ENCODE measurements at places on chromosomes 7 and 10.

DNA sequence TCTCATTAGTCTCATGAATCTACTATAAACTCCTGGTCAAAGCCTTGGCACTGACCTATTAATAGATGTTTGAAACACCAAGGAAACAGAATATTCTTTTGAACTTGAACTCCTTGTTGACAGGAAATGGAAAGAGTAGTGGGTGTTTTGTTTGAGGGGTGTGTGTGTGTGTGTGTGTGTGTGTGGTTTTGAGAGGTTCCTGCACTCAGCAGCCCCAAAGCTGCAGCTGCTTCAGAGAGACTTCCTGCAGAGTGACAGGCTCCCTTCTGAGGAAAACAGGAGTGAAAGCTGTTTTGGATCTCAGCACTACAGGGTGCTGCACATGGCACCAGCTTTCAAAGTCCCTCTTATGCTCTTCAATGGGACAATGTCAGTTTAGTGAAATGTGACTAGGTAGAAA is 546.5 kb upstream of the STEAP1 start:
- peak; percentile 17 for DNase-seq

DNA sequence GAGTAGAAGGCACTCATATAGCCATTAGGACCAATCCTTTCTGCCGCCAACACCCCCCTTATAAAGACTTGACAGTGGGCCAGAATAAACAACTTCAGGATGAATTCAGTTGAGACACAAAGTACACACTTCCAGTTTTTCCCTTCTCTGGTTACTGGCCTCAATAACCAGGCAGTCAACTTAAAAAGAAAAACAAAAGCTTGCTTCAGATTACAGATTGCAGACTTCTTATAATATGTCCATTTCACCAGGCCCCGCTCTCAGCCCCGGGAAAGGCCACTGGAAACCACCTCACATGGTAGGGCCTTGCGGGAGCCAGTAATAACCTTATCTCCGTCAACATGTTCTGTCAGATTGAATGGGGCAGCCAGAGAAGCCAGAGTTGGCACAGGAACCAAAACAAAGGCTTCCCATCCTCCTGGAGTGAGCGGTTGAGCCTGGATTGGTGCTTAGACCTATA is 108.8 kb downstream of the EGFR start:
- DNase-seq: no peak

- DNase-seq: no peak
These were observed 75.9 kb upstream of the SP8 start for GRCh38 chr7:20862554-20862953.

DNA sequence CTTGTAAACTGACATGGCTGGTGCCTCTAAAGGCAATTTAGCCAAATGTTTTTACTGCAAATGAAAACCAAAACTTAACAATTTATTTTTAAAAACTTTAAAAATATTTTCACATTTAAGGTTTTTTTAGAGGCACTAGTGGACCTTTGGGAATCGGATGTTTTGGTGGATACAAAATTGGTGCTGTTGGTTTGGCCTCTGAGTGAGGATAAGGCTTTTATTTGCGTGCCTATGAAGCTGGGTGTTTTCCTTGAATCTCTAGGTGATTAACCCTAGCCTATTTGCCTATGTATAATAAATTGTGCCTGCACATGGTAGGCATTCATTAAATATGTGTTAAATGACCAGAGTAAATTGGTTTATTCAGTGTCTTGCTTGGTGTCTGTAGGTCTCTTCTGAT is 2.9 kb upstream of the SGCE start:
- DNase-seq: no peak

DNA sequence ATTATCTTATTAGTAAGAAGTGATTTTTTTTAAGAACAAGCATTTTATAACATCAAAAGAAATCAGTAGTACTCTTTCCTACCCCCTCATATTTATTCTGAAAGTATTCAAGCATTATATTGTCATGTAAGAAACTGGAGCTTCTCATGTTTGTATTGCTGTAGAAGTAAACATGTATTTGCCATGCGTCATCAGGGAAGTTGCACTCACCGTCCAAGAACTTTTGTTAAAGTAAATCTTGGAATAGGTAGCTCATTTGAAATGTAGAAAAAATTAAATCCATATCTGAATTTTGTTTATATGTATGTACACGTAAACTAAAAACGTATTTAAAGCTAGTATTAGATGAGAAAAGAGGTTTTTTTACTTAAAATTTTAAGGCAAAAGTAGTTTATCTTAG is 96.8 kb downstream of the PTEN start:
- no peak for DNase-seq

GRCh38 chr7:151388430-151388829 is 21.4 kb downstream of the WDR86 start:
- DNase-seq: no peak
